ENCODE measurements at places on chromosomes 11 and 22.

GRCh38 chr11:1880746-1881441, 10.8 kb downstream of the PRR33 start:
- DNase-seq: no peak

- no peak for DNase-seq
These were observed 26.2 kb upstream of the PARVG start for GRCh38 chr22:44154436-44154942.

DNA sequence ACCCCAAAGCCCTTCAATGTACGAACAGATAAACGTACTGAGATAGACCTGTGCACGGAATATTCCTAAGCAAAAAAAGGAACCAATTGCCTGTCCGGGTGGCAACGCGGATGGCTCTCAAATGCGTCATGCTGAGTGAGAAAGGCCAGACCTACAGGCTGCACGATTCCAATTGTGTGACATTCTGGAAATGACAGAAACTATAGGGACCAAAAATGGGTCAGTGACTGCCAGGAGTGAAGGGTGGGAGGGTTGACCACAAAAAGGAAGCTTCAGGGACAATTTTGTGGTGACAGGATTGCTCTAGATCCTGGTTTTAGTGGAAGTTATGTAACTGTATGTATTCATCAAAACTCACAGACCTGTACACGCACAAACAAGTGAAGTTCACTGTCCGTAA, 24.0 kb upstream of the SYT8 start:
- DNase-seq: no peak

DNA sequence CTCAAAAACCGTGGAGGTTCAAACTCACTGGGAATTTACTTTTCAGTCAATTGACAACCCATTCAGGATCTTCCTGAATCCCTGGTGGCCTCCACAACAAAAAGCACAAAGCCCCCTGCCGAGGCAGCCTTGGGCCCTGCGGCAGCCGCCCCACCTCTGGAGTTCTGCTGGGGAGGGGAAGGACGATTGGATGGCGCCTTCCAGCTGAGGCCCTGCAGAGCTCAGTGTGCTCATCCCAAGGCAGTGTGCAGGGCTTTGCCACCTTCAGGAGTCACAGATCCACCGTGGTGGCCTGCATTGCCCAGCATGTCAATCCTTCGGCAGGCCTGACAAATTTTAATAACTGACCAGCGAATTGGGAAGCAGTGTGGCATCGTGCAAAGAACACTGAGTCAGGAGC, 7.4 kb downstream of the ZFTA start:
- DNase-seq: no peak

GRCh38 chr22:20267441-20268278, 458 bp downstream of the RTN4R start:
- DNase-seq: no peak

- DNase-seq: no peak
These were observed 13.2 kb upstream of the AIFM3 start for GRCh38 chr22:20953668-20954500.

GRCh38 chr11:3126207-3126865, 38.8 kb downstream of the OSBPL5 start:
- no peak for DNase-seq

DNA sequence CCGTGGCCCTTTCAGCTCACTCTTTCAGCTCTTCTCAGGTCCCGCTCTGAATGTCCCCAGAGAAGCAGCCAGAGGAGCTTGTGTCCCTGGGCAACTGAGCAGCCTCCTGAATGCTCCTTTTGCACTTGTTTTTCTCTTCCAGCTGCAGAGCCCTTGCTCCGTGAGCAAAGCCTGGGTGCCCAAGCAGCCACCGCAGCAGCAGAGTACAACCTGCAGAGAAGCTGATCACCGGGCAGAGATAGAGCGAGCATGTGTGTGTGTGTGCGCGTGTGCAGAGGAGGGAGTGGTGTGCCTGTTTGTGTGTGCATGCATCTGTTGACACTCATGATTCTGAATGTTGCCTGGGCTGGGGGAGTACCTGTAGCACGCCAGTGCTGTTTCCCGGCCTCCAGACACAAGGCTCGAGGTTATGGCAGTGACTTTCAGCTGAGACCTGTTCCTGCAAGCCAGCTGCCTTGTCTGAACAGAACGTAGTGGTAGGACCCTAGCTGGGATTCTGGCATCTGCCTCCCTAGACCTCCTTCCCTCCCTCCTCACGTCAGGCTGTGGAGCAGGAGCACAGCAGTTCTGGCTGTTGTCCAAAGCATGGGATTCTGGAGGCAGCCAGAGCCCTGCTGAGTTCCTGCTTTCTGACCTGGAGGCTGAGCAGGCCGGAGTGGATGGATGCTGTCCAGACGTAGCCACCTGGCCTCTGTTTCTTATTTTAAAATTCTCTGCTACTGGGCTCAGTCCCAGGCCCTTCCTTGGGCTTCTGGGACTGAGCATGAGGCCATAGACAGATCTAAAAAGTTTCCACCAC, 4.5 kb upstream of the MAPK8IP1 start:
- DNase-seq: no peak

- no peak for DNase-seq
These were observed 15.9 kb upstream of the FGF3 start for GRCh38 chr11:69834811-69835800.

DNA sequence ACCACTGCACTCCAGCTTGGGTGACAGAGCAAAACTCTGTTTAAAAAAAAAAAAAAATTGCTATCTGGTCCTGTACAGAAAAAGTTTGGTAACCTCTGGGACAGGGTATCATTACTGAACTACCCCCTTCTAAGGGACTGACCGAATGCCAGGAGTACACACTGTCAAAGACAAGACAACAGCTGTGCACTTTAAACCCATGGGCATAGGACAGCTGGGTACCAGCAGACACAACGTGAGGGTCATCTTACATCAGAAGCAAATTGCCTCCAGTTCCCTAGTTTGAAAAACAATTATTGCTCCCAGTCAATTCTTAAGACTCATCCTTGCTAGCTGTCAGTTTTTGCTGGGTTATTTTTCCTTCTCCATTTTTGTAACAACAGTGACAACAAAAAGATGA, 17.8 kb downstream of the CD59 start:
- no peak for DNase-seq

DNA sequence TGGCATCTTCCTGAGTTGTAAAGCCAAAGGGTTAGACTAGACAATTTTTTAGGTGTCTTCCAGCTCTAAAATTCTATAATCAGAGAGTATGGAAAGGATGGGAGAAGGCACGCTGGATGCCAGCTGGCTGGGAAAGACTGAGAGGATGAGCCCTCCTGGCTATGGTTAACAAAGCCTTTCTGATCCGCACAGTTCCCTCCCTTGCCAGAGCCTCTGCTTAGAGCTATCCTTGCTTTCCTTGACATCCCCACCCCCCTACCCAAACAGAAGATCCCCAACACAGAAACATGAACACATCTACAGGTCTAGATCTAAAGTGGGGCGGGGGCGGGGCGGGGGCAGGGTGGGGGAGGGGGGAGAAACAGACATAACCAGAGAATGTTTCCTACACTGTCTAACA, 6.5 kb downstream of the TCF20 start:
- no peak for DNase-seq

- DNase-seq: no peak
These were observed 689 bp downstream of the B3GAT3 start for GRCh38 chr11:62621027-62621566.

All from brain microvascular endothelial cell (primary cell).